ENCODE measurements at places on chromosomes 6 and 20.
A peak's percentile ranks its signal among the peaks of the same experiment; 100 is the strongest.

DNA sequence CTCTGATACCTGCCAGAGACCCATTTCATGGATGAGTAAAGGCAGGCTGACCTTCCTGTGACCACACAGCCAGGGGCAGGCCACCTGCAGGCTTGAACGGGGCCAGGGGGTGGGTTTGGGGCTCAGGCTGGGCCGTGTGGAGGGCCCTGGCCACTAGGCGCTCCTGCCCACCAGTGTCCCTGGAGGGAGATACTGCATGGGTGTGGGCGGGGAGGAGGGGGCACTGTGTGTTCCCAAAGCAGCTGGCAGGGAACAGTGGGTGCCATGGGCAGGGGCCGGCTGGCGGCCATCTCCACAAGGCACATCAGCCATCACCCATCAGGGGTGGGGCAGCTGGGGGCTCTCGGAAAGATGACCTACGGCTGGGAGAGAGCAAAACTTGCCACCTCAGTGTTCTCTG is 15.4 kb downstream of the SRC start:
- DNase-seq = no peak

DNA sequence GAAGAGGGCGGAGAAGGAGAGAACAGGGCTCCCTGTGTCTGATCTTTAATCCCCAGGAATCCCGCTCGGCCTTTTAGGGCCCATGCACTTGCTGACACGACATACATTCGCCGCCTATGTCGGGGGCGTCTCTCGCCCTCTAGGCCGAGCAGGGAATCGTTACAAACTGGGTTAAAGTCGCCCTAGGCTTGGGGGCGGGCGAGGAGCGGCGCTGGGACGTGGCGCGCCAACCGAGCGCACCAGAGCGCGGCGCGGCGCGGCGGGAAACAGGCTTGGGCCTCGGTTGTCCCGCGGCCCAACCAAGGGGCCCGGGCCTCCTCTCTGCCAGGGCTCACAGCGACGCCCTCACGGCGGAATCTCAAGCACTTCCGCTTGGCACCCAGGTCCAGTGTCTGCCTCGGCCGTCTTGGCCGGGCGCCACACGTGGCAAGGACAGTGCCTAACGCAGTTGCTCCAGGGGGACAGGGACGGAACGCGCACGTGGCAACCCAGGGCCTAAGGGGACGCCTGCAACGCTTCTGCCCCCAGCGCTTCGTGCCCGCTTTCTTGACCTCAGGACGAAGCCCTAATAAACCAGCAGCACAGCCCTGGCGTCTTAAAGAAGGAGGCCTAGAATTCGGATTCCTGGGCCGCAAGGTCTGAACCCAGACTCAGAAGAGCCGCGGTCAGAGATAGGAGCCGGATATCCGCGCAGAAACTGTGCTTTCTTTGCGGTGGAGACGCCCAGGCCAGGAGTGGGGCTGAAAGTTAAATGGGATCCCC is 71.5 kb downstream of the NCR2 start:
- DNase-seq = no peak

DNA sequence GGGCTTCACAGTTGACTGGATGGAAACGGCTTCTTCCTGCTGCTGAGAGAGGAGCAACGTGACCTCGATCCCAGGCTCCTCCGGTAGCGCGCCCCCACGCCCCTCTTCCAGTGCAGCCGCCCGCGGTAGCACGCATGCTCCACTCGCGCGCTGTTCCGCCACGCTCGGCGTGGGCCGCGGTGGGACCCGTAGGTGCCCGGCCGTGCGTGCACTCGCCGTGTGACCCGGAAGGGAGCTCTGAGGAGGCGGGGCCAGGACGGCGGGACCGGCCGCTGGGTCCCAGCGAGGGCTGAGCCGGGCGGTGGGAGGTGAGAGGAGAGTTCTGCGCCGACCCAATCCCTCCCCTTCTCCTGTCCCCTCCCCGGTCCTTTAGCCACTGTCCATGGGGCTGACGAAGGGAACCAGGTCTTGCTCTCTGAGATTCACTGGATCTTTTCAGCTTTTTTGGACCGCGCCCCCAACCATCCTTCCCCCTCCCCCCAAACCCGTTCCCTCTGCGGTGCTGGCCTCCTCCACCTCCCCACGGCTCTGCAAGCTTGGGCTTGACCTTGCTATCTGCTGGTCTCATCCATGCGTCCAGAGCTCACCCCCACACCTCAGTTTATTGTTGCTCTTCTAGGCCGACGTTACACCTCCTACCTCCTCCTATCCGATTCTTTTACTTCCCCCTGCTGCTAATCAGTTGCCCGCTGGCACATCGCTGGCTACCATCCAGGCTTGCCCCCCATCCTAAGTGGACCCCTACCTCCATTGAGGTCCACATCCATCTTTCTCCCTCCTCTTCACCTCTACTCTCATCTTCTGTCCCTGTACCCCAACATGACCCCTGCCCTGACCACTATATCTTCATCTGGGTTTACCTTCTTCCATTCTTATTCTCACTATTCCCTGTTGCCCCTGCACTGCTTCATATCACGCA is at the start of gene CUL9:
Gene CUL9 (plus strand): TSS at position 255 of the 919 bp plus-strand sequence. CDS start 2,115 bp downstream, outside the sequence.
- peak; percentile 67 for DNase-seq

GRCh38 chr6:141077355-141078333 is 1055.1 kb upstream of the GJE1 start:
- no peak for DNase-seq

DNA sequence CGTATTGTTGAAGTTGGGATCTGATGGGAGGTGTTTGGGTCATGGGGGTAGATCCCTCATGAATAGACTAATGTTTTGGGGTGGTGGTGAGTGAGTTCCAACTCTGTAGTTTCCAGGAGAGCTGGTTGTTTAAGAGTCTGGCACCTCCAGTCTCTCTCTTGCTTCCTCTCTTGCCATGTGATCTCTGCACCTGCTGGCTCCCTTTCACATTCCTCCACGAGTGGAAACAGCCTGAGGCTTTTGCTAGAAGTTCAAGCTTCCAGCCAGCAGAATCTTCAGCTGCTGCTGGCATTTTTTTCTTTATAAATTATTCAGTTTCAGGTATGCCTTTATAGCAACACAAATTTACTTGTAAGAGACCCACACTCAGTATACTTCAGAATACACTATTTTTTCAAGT is 1021.6 kb downstream of the EYS start:
- no peak for DNase-seq

DNA sequence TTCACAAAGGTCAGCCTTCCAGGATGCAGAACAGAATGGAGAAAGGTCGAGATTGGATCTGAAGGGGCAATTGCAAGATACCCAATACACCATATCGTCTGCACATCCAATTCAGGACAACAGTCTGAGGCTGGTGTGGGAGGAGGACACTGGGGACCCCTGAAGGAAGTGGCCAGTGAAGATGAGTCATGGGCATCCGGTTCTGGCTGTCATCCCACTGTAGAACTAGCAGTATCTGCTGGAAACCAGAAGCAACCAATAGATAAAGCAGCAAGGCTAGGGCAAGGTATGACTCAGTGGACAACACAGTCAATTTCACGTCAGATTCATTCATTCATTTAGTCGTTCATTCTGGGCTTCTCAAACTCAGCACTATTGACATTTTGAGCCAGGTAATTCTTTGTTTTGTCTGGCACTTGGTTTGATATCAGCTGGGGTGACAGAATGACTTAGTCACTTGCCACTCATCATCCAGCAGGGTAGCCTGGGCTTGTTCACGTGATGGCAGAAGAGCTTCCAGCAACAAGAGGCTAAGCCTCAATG is 30.3 kb upstream of the SHLD1 start:
- no peak for DNase-seq

GRCh38 chr6:81340946-81341345 is 411.5 kb downstream of the TENT5A start:
- DNase-seq = no peak

DNA sequence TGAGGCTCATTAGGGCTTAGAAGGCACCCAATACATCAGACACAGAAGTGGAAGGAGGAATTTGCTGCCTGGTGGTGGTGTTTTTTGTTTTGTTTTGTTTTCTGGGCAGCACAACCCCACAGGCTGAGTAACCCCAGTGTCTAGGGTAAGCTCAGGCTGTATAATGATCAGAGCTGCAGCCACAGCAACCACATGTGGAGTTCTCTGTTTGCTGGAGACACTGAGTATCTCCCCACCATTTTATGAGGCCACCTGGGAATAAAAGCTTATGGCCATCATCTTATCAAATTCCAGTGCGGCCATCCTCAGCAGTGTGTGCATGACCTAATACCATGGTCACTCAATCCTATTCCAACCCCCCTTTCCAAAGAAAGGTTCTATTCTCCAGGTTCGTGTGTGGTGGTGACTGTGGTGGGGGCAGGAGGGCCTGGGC is 3.4 kb upstream of the DLL1 start:
- DNase-seq = no peak

DNA sequence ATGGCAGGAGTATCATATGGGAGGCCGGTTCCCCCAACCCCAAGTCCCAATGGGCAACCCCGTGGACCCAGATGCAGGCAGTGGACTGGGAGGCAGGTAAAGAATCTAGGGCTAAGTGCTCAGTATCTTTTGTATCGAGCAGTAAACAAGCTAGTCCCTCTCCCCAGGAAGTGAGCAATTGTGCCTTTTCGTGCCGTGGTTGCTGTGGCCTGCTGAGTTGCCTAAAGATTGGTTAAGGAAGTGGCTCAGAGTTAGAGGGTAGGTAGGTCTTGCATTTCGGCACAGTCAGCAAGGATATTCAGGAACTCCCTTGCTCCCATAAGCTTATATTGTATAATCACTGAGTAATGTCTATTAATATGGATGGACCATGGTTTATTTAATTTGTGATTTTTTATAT is 1.3 kb upstream of the DNAH8 start:
- DNase-seq = peak; percentile 32

DNA sequence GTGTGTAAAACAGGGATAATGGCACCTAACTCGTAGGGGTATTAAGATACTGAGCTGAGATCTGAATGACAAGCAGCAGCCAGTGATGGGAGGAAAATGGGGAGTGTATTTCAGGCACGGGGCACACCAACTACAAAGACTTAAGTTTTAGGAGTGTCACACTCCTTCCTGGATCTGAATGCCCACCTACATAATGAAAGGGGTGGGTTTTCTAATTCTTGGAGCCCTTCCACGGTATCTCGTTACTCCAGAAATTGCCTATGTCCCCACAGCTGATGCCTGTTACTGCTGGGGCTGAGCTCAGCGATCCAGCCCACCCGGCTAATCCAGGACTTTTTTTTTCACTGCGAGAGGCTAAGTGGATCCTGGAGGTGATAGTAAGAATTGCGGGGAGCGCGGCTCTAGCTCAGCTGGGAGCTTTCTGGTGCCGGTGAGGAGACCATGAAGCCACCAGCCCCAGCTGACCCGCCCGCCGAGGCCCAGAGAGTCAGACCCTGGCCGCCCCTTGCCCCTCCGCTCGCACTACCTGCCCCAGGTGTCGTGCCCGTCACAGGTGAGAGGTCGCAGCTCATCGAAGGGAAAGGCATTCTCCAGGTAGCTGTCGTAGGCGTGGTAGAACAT is 727 bp downstream of the EDEM2 start:
- no peak for DNase-seq
